Activated naive CD8-positive, alpha-beta T cell treated with anti-CD3 and anti-CD28 coated beads, Interleukin-2, amount 50 U/mL, for 24 hours (primary cell): ENCODE measurements at places on chromosomes 13 and 19.
A peak's percentile ranks its signal among the peaks of the same experiment; 100 is the strongest.

GRCh38 chr13:29547153-29547552 lies 48.3 kb downstream of the SLC7A1 start:
- no peaks in the 10 kb centered on the region for H3K27me3 ChIP-seq
- H3K36me3 ChIP-seq = peaks cover 65% of the 10 kb centered on the region
- peaks cover 34% of the 10 kb centered on the region for H3K4me1 ChIP-seq
- H3K4me3 ChIP-seq = no peak overlapping the region

DNA sequence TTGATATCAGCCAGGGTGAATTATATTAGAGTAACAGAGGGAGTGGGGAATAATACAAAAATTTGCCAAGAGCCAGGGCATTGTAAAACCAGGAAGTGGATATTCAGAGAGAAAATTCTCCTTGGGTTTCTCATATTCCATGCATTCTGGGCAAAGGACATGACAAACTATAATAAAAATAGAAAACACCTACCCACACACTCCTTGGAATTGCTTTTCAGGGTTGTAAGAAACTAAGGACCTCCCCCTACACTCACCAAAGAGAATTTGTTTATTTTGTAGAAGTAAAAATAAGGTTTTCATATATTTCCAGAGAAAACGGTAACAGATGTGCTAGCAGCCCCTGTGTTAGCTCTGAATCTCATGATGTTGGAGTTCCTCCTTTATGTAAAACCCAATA lies 649.6 kb downstream of the SLITRK1 start:
- DNase-seq = no peak
- no peaks in the 10 kb centered on the region for H3K36me3 ChIP-seq
- H3K4me3 ChIP-seq = no peak overlapping the region
- no peaks in the 10 kb centered on the region for H3K27me3 ChIP-seq

DNA sequence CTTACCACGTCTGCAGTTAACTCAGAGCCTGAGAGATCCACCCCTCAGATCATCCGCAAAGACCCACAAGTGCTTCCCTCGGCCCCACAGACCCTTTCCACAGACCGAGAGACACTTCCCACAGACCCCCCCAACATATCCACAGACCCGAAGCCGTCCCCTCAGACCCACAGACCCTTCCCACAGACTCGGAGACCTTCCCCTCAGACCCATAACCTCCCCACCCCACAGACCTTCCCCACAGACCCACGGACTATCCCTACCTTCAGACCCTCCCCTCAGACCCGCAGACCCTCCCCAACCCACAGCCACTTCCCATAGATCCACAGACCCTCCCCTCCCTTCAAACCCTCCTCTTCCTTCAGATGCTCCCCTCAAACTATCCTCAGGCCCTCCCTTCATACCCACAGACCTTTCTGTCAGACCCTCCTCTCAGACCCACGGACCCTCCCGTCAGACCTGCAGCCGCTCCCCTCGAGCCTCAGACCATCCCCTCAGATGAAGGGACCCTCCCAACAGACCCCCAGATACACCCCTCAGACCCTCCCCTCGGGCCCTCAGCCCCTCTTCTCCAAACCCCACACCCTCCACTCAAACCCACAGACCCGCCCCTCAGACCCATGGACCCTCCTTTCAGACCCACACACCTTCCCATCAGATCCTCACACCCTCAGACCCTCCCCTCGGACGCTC lies 20.1 kb upstream of the TFDP1 start:
- H3K36me3 ChIP-seq = no peaks in the 10 kb centered on the region
- no peak overlapping the region for H3K4me3 ChIP-seq
- H3K27me3 ChIP-seq = peaks cover 9% of the 10 kb centered on the region
- peaks cover 2% of the 10 kb centered on the region for H3K4me1 ChIP-seq
- H3K27ac ChIP-seq = no peak overlapping the region
- no peak for DNase-seq

DNA sequence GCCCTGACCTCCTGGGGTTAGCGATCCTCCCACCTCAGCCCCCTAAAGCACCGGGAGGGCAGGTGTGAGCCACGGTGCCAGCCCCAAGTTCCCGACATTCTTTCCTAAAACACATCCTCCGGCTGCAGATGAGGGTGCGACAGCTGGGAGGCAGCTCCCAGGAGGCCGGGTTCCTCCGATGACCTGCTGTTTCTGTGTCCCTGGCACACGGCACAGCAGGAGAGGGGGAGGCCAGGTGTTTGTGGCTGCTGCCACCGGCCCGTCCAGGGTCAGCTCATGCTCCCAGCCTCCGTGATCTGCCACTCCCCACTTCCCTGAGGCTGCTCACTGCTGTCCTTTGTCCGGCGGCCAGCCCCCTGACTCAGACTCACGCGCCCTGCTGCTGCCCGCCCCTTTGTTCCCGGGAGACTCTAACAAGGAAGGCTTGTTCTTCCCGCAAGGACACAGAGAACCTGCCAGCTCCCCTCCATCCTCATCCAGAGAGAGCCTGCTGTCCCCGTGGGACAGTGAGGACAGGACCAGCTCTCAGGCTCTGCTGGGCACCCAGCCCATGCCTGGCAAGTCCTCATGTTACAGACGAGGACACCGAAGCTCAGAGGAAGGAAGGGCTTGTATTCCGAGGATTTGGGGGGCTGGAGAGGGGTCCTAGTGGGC lies 10.6 kb upstream of the MADCAM1 start:
- peaks cover 13% of the 10 kb centered on the region for H3K4me1 ChIP-seq
- peaks cover 5% of the 10 kb centered on the region for H3K36me3 ChIP-seq
- H3K27me3 ChIP-seq = peaks cover 29% of the 10 kb centered on the region
- H3K4me3 ChIP-seq = no peak overlapping the region
- no peak for DNase-seq
- no peak overlapping the region for H3K27ac ChIP-seq

DNA sequence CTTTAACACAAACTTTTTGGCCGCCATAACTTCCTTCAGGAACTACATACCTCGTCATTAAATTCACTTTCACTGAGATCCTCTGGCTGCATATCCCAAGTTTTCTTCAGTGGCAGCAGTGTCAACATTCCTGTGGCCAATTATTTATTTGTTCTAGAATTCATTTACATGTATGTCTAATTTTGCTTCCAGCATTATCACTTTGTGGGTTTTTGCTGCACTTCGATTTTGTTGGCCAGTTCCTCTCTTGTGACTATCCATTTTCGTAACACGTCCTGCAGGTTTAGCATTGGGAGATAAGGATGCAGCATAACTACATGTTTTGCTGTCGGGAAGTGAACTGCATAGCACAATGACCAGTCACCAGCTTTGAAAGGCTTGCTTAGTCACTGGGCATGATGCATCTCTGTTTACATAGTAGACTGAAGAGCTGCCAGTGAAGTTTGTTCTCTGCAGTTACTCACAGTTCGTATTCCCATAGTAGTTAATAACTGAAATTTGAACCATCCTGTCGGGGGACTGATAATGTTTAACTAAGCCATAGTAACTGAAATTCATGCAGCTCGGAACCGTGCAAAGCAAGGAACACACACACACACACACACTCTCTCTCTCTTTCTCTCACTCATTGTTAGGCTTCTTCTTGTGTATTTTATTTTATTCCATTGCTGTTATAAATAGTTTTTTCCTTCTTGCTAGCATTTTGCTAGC lies 28.3 kb downstream of the ZNF507 start:
- no peak overlapping the region for H3K27ac ChIP-seq
- peaks cover 53% of the 10 kb centered on the region for H3K36me3 ChIP-seq
- no peak for DNase-seq
- H3K4me3 ChIP-seq = no peak overlapping the region
- peaks cover 2% of the 10 kb centered on the region for H3K4me1 ChIP-seq
- H3K27me3 ChIP-seq = no peaks in the 10 kb centered on the region

- no peak overlapping the region for H3K27ac ChIP-seq
- no peaks in the 10 kb centered on the region for H3K4me1 ChIP-seq
- no peak for DNase-seq
- no peaks in the 10 kb centered on the region for H3K27me3 ChIP-seq
Observed at GRCh38 chr13:89150362-89150761, 1479.2 kb downstream of the SLITRK5 start.

- peaks cover 15% of the 10 kb centered on the region for H3K27me3 ChIP-seq
- no peak overlapping the region for H3K4me3 ChIP-seq
- DNase-seq = no peak
- H3K4me1 ChIP-seq = peaks cover 5% of the 10 kb centered on the region
- peaks cover 15% of the 10 kb centered on the region for H3K36me3 ChIP-seq
Observed at GRCh38 chr19:37813340-37813739, 34.0 kb upstream of the ZNF573 start.

- DNase-seq = no peak
- H3K27ac ChIP-seq = no peak overlapping the region
- H3K4me3 ChIP-seq = no peak overlapping the region
- H3K27me3 ChIP-seq = peaks cover 35% of the 10 kb centered on the region
- no peaks in the 10 kb centered on the region for H3K36me3 ChIP-seq
Observed at GRCh38 chr19:9916719-9917118, 19.6 kb downstream of the OLFM2 start.

- DNase-seq = no peak
- no peaks in the 10 kb centered on the region for H3K36me3 ChIP-seq
- H3K4me3 ChIP-seq = no peak overlapping the region
- no peaks in the 10 kb centered on the region for H3K27me3 ChIP-seq
- H3K27ac ChIP-seq = no peak overlapping the region
- no peaks in the 10 kb centered on the region for H3K4me1 ChIP-seq
Observed at GRCh38 chr13:105642511-105642958, 892.9 kb downstream of the EFNB2 start.

GRCh38 chr19:8684001-8684902 lies 14.3 kb downstream of the ACTL9 start:
- no peak overlapping the region for H3K4me3 ChIP-seq
- H3K27me3 ChIP-seq = no peaks in the 10 kb centered on the region
- no peaks in the 10 kb centered on the region for H3K36me3 ChIP-seq
- DNase-seq = no peak

- peaks cover 18% of the 10 kb centered on the region for H3K4me1 ChIP-seq
- no peak overlapping the region for H3K27ac ChIP-seq
- H3K36me3 ChIP-seq = no peaks in the 10 kb centered on the region
- no peak for DNase-seq
Observed at GRCh38 chr19:51542699-51543098, 11.2 kb upstream of the SIGLEC6 start.

DNA sequence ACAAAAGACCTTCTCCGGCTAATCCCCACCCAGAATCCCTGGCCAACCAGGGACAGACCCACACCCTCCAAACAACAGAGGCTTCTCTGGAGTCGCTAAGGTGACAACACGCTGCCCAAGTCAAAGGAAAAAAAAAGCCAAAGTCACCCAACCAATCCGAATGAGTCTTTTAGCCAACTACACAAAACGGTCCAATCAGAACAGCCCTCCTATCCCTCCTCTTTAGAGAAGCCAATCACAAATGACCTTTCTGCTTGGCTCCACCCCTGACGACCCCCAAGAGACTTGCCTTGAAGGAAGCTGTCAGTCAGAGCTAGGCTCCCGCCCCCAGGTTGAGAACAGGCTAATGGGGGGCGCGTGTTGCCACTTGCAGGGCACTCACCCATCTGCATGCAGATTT lies 6.6 kb upstream of the FBXW9 start:
- peaks cover 4% of the 10 kb centered on the region for H3K4me1 ChIP-seq
- H3K27me3 ChIP-seq = no peaks in the 10 kb centered on the region
- H3K4me3 ChIP-seq = no peak overlapping the region
- DNase-seq = peak; percentile 43
- peaks cover 50% of the 10 kb centered on the region for H3K36me3 ChIP-seq

DNA sequence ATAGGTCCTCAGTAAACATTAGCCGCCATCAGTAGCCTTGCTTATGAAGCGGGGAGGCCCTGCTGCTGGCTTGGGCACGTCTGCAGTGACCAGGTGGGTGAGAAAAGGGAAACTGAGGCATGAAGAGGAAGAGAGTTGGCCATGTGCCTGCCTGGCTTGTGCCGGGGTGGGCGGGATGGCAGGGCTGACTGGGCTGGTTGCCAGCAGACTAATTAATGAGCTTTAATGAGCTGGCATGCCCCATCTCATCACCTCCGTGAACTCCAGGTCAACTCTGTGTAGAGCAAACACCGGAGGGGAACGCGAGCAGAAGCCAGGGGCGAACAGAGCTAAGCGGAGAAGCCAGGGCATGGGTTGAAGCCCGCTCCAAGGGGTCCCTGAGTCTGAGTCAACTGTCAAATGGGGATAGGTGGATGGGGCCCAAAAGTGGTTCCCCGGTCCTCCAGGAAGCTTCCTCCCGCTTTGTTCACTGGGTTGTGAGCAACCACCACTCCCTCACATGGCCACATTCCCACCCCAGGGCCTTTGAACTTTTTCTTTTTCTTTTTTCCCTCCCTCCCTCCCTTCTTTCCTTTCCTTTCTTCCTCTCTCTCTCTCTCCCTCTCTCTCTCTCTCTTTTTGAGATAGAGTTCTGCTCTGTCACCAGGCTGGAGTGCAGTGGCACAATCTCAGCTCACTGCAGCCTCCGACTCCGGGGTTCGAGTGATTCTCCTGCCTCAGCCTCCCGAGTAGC lies 8.7 kb downstream of the NR2F6 start:
- no peak overlapping the region for H3K27ac ChIP-seq
- peaks cover 2% of the 10 kb centered on the region for H3K36me3 ChIP-seq
- H3K4me1 ChIP-seq = peaks cover 12% of the 10 kb centered on the region
- no peak overlapping the region for H3K4me3 ChIP-seq

- no peaks in the 10 kb centered on the region for H3K36me3 ChIP-seq
- no peaks in the 10 kb centered on the region for H3K4me1 ChIP-seq
- H3K27ac ChIP-seq = no peak overlapping the region
- H3K4me3 ChIP-seq = no peak overlapping the region
- DNase-seq = no peak
Observed at GRCh38 chr19:16293118-16294091, 31.2 kb upstream of the KLF2 start.

- no peaks in the 10 kb centered on the region for H3K36me3 ChIP-seq
- no peaks in the 10 kb centered on the region for H3K4me1 ChIP-seq
- no peak for DNase-seq
- H3K27ac ChIP-seq = no peak overlapping the region
- H3K27me3 ChIP-seq = no peaks in the 10 kb centered on the region
Observed at GRCh38 chr13:93559718-93560117, 333.1 kb downstream of the GPC6 start.

GRCh38 chr19:15452111-15453047 lies 2.6 kb upstream of the WIZ start:
- no peak overlapping the region for H3K4me3 ChIP-seq
- peaks cover 37% of the 10 kb centered on the region for H3K36me3 ChIP-seq
- peak; percentile 48 for DNase-seq
- no peaks in the 10 kb centered on the region for H3K27me3 ChIP-seq
- H3K4me1 ChIP-seq = peaks cover 16% of the 10 kb centered on the region

- H3K36me3 ChIP-seq = no peaks in the 10 kb centered on the region
- DNase-seq = peak; percentile 75
- peak overlapping the region; percentile 91 for H3K27ac ChIP-seq
- H3K4me3 ChIP-seq = peak overlapping the region; percentile 80
- no peaks in the 10 kb centered on the region for H3K27me3 ChIP-seq
- peaks cover 24% of the 10 kb centered on the region for H3K4me1 ChIP-seq
Observed at GRCh38 chr13:44259045-44260027, 114.3 kb upstream of the SERP2 start.

GRCh38 chr19:33231511-33231910 lies 5.9 kb upstream of the SLC7A10 start:
- no peak for DNase-seq
- peaks cover 38% of the 10 kb centered on the region for H3K27me3 ChIP-seq
- H3K4me1 ChIP-seq = peaks cover 3% of the 10 kb centered on the region
- no peak overlapping the region for H3K27ac ChIP-seq

GRCh38 chr19:15303105-15303780 lies 29.1 kb downstream of the BRD4 start:
- H3K4me3 ChIP-seq = no peak overlapping the region
- H3K4me1 ChIP-seq = peaks cover 97% of the 10 kb centered on the region
- H3K36me3 ChIP-seq = peaks cover 9% of the 10 kb centered on the region
- no peak for DNase-seq
- H3K27me3 ChIP-seq = no peaks in the 10 kb centered on the region
